ENCODE measurements at places on chromosomes 5 and 9.

DNA sequence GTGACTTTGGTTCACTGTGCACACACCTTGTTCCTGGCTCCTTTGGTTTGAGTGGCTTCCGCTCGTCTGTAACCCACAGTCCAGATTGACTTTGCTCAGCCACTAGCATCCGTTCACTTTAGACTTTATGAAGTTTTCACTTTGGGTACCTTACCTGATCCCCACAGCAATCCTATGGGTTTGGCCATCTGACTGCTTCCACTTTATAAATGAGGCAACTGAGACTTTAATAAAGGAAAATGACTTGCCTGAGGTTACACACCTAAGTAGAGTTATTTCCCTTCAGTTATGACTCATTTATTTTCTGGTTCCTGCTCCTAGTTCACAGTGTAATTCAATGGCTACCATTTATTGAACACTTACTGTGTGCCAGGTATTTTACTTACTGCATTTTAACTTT is 94.2 kb upstream of the SAP30L start:
- DNase-seq, result no peak

GRCh38 chr5:54985301-54986268 is at the start of gene ESM1:
TSS of gene ESM1 (minus strand) at chr5:54985593. CDS start at chr5:54985517, 76 bp downstream.
- DNase-seq, result no peak

DNA sequence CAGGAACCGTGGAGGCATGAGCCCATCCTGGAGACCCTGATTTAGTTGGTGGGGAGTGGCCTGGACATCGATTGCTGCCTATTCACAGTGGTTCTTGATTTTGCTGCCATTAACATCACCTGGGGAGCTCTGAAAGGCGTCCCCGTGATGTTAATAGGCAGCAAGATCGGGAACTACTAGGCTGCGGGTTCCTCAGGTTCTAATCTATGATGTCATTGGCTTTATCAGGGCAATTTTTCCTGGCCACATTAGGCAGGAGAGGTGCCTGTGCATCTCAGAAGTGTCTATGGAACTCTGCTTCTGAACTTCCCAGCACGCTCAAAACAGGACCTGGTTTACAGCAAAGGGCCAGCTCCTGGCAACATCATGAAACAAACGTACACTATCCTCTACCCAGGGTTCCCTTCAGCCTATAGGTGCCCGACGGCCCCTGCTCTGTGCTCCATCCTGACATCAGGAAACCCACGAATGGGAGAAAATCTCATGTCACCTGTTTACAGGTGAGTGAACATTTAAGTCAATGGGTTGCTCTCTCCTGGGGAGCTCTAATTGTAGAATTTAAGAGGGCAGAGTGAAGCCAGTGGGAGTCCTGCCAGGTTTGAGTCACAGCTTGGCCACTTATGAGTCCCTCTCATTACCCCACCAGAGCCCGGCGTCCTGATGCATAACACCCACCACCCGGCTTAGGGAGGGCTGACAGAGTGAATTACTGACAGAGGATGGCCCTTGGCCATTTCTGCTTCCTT is 49.4 kb downstream of the ROPN1L start:
- DNase-seq, result no peak

DNA sequence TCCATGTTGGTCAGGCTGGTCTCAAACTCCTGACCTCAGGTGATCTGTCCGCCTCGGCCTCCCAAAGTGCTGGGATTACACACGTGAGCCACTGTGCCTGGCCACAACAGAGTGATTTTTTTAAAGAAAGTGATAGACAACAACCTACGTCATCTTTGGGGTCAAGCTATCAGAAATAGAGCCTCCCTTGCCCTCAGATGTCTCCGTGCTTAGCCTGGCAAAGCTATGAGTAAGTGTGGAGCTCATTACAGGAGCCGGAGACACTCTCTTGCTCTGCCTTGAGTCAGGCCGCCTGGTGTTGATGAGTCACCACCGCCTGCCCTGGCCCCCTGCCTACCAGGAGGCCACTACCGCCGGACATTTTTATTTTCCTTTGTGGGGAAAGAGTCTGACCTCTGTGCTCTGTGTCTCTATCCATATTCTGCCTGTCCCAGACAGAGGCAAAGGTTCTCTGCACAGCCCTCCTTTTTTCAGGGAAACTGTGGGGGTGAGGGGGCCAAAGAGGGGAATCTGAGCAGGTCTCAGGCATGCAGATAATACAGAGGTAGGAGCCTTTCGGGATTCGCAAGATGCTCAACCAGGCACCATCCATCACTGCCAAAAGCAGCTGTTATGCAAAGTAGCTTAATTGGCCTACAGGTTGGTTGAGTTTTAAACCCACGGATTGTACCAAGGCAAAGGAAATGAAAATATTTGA is 123.7 kb upstream of the CPEB4 start:
- DNase-seq, result peak; percentile 93
